ENCODE measurements at places on chromosomes 3 and 15.
A peak's percentile ranks its signal among the peaks of the same experiment; 100 is the strongest.

DNA sequence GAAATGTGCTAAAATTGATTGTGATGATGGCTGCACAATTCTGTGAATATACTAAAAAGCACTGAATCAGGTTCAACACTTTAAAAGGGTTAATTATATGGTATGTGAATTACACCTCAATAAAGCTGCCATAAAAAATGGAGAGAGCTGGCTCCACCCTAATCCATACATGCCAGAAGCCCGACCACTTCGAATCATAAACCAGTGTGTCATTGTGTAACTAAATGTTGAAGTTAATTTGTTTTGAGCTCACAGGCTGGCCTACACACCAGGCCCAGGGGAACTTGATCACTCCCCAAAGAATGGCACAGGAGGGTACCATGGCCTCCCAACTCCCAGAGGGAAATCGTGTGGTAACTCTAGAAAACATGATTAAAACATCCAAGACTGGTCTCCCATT, 14.0 kb downstream of the PLCD1 start:
- no peak for DNase-seq

DNA sequence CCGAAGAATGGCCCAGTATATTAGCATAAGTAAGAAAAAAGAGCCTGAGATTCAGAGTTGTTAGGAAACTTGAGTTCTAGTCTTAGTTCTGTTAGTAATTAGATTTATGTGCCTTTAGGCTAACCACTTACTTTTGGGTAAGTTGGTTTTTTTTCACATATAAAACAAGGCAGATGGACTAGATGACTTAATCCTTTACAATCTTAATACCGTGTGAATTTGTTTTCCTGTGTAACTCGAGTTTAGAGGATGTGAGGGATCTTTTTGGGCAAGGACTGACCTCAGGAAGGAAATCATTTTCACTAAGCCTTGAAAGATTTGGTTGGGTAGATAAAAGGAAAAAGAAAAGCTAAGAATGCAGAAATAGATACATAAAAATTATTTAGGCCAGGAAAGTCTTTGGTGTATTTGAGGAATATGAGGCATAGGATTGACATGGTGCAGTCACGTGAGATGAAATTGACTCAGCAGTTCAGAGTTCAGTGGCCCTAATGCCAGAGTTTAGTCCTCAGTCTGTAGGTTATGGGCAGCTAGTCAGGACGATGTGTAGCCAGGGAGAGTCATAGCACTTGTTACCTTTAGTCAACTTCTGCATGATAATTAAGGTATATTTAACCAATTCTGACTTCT, 34.6 kb downstream of the PAK2 start:
- DNase-seq, result no peak

- DNase-seq, result no peak
Observed at GRCh38 chr3:137693791-137694190, 70.3 kb upstream of the SOX14 start.

DNA sequence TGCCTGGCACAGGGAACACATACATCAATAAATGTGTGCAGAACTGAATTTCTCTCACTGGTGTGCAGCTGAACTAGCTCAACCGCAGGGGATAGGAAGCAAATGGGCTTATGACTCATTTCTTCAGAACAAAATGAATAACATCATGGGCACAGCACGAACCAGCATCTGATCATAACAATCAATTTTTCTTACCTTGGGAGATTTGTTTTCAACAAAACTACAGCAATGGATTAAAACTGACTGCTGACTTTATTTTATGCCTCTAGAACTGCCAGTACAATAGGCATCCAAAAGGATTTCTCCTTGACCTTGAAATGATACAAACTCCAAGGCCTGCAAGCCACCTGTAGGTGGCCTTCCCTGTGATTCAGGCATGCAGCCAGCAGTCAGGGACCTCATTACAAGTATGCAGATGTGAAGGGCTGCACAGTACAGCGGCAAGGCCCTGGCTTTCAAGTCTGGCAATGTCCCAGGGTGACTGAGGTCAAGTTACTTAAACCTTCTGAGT, 26.1 kb downstream of the TAMM41 start:
- no peak for DNase-seq

GRCh38 chr3:56370991-56371775, 97.1 kb downstream of the ERC2 start:
- no peak for DNase-seq

DNA sequence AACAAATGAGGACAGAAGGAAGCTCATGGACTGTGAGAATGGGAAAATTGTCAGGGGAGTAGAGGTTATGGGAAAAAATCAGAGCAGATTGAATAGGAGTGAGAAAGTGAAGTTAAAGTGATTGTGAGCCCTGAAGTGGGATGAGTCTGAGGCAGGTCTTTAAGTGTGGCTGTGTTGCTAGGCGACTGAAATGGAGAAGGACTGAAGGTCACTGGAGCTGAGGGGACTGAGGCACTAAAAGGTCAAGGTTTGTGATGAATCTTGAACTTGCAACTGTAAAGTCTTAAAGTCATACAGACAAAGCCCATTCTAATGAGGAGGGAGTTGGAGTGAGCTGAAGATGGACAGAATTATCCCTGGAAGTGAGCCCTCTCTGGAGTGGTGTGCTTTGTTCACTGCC, 518.9 kb downstream of the TUSC7 start:
- DNase-seq, result no peak

- DNase-seq, result no peak
Observed at GRCh38 chr15:70262591-70263274, 165.0 kb upstream of the TLE3 start.

- no peak for DNase-seq
Observed at GRCh38 chr3:98215051-98215450, 48.6 kb downstream of the OR5H15 start.

DNA sequence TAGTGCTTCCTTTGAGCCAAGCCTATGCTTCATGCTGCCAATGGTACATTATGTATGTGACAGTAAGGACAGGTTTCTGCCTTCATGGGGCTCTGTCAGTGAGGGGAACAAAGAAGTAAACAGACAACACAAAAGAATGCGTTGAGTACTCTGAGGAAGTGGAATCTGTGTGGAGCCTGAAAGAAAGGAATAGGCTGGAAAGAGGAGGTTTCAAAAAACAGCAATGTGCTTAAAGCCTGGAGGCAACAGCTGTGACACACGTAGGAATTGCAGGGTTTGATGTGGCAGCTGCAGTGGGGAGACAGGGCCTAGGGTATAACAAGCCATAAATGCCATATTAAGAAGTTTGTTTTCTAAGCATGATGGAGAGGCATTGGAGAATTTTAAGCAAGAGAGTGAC, 316.7 kb downstream of the CLSTN2 start:
- peak; percentile 54 for DNase-seq

GRCh38 chr3:43206632-43207031, 79.7 kb upstream of the SNRK start:
- no peak for DNase-seq

- no peak for DNase-seq
Observed at GRCh38 chr15:66149871-66150270, 103.7 kb downstream of the MEGF11 start.

DNA sequence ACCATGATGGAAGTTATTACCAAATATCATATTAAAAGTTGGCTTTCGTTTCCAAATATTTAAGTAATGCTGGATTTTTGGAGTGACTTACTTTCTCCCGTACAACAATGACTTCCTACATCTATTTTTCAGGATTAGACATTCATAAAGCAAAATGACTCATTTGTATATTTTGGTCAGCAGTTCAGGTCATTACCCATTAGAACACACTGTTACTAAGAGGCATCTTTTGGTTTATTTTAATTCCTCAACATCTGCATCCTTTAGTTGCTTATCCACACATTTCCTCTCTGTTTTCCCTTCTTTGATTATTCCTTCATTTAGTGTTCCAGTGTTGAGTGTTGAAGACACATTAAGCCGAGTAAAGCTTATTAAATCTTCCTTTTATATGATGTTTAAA, 348.2 kb downstream of the NAALADL2 start:
- no peak for DNase-seq

- no peak for DNase-seq
Observed at GRCh38 chr3:103963599-103963998, 1403.1 kb upstream of the ALCAM start.

- no peak for DNase-seq
Observed at GRCh38 chr3:24533561-24534193, 39.0 kb upstream of the THRB start.

- DNase-seq, result no peak
Observed at GRCh38 chr3:143439817-143440216, 320.2 kb downstream of the CHST2 start.

DNA sequence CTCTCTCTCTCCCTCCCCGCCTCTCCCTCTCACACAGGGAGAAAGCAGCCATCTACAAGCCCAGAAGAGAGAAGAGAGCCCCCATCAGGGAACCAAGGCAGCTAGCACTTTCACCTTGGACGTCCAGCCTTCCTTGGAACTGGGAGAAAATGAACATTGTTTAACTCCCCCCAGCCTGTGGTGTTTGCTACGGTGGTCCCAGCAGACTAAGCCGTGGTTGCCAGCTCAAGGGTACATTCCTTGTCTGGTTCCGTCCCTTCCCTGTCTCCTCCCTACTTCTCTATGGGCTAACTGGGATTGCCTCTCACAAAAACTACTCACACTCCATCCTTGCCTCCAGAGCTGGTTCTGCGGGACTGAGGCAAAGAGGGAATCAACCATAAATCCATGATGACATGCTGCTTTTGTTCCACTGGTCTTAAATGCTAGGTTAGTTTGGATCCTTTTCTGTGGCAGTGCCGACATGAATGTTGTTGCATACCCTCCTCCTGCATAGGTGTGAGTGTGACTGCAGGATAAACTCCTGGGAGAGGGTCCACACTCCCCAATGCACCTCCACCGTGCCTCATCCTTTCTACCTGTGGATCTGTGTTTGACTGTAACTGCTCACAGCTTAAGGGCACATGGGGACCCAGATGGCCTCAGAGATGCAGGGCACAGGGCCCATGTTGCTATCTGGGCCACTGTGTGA, 12.0 kb downstream of the C3orf22 start:
- no peak for DNase-seq

DNA sequence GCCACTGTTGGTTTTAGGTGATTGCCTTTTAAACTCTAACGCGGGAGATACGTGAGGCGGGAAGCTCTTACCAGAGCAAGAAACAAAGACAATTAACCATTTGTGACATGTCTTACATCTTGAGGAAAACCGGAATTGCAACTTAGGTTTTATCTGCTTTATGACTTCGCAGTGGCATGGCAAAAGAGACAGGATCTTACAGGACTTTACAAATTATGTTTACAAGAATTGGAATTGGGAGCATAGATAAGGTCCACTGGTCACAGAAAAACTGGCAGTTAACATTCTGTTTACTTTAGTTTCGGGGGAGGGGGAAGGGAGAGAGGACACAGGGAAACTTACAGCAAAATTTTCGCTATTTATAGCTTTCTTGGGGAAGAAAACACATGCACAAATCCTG, 1119.6 kb downstream of the ZPLD1 start:
- no peak for DNase-seq

DNA sequence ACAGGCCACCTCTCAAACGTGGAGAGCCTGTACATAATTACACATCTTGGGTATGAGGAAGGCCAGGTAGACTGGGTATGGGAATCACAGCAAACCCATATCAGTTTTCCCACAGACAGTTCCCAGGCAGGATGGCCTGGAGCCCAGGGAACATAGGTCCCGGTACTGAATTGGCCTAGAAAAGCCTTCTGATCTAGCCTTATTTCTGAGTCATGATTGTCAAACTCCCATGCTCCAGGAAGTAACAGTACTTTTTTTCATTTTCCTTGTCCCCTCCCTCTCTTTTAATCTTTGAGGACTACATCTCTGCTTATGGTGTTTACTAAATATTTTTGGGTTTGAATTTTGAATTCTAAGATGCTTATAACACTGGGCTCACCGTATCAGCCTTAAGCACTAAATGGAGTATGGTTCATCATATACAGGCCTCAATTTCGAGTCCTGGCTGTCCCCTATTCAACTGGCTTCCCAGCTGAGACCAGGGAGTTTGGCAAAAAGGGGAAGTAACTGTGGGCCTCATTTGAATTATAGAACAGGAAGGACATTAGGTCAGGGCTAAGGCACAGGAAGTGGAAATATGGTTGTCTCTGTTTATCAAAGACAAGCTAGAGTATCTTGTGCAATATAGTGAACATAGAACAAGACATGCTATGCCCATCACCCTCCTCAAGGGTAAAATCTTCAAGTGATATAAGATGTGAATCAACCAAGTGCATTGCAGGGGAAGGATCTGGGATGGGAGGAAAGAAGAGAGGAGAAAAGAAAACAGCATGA, 494.6 kb downstream of the NTRK3 start:
- peak; percentile 59 for DNase-seq

- DNase-seq, result peak; percentile 52
Observed at GRCh38 chr3:143351895-143352608, 232.5 kb downstream of the CHST2 start.

GRCh38 chr3:27311400-27311799, 57.8 kb downstream of the NEK10 start:
- no peak for DNase-seq

- DNase-seq, result peak; percentile 43
Observed at GRCh38 chr3:186247821-186248814, 113.9 kb downstream of the DGKG start.

GRCh38 chr3:108408883-108409799, 101.3 kb downstream of the MYH15 start:
- no peak for DNase-seq

DNA sequence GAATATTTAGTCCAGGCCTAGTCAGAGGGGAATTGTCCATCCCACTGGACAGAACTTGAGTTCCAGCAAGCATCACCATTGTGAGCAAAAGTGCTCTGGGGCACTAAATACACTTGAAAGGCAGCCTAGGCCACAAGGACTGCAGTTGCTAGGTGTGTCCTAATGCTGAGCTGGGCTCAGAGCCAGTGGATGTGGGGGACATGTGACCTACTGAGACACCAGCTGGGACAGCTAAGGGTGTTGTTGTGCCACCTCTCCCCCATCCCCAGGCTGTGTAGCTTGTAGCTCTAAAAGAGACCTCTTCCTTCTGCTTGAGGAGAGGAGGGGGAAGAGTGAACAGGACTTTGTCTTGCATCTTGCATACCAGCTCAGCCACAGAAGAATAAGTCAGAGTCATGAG, 120.9 kb downstream of the DTWD1 start:
- peak; percentile 38 for DNase-seq

DNA sequence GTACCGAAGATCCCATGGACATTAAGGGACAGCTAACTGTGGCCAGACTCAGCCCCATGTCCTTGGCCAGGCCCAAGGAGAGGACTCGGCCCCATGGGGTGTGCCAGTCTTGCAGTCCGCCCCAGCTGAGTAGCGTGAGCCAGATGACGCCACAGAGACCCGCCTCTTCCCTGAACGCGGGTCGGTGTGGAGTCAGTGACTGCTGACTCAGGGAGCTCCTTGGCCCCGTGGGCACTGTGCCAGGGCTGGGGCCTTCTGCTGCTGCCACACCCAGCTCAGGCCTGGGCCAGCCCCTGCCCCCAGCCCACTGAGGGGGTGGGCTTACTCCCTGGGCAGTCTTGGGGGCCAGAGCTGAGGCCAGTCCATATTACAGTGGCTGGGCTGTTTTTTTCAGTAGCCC, 52.8 kb downstream of the PLXNA1 start:
- peak; percentile 68 for DNase-seq

All from muscle of leg (tissue), 16 donors.